Activated CD4-positive, CD25-positive, alpha-beta regulatory T cell (primary cell): ENCODE measurements at places on chromosomes 5 and 9.

GRCh38 chr5:120967366-120967765 is 503.3 kb downstream of the PRR16 start:
- DNase-seq, result no peak

DNA sequence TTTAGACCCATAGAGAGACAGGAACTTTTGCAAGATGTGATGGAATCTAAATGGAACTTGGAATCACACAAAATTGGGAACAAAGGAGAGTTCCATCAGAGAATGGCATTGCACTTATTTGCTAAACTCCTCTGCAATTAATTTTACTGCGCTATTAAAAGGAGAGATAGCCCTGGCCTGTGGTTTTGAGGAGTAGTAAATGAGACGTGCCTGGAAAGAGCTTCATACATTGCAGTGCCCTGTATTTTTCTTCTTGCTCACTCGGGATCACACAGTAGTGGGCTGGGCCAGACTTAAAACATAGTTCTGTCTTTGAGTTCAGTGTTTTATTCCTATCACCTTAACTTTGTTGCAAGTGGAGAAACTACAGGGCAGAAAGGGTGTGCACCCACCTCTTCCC is 94.4 kb upstream of the SLC27A6 start:
- no peak for DNase-seq

DNA sequence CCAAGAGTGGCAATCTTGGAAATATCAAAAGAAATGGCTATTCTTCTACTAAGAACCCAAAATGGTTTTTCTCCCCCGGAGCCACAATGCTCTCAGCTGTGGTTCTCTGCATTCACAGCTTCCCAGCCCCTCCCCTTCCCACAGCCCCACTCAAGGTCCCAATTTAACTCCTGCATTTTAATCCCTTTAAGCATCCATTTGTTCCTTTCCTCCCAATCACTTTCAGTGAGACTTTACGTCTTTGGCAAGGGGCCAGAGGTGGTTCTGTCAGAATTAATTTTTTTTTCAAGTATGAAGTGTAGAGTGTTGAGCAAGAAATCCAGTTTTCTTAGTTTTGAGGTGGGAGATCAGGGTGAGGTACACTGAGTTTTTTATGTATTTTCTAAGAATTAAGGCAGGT is 256.9 kb downstream of the GLIS3 start:
- no peak for DNase-seq

DNA sequence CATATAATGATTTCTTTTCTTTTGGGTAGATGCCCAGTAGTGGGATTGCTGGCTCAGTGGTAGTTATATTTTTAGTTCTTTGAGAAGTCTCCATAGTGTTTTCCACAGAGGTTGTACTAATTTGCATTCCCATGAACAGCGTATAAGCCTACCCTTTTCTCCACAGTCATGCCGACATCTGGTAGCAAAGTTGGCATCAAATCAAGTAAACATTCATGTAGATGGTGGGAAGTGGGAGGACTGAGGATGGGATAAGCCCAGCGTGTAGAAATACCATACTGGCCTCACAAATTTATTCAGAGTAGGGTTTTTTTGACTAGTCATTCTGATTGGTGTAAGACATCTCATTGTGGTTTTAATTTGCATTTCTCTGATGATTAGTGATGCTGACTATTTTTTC is 115.4 kb downstream of the EGFLAM start:
- DNase-seq, result no peak

- DNase-seq, result no peak
Observed at GRCh38 chr5:67318746-67319145, 122.1 kb upstream of the CD180 start.

DNA sequence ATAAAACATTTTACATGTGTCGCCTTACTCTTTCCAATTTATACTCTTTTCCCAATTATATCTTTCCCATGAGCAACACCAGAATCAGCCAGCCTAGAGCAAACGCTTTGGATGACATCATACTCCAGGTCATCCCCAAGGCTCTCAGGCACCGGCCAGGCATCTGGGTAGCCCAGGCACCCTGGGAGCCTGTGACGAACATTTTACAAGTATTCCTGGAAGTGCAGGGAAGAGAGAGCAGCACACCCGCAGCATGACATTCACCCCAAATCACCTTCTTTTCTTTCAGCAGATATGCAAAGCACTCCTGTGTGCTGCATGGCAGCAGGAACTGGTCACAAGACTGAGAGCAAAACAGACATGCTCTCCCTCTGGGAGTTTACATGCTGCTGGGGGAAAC is 75.7 kb upstream of the SMIM23 start:
- DNase-seq, result no peak

DNA sequence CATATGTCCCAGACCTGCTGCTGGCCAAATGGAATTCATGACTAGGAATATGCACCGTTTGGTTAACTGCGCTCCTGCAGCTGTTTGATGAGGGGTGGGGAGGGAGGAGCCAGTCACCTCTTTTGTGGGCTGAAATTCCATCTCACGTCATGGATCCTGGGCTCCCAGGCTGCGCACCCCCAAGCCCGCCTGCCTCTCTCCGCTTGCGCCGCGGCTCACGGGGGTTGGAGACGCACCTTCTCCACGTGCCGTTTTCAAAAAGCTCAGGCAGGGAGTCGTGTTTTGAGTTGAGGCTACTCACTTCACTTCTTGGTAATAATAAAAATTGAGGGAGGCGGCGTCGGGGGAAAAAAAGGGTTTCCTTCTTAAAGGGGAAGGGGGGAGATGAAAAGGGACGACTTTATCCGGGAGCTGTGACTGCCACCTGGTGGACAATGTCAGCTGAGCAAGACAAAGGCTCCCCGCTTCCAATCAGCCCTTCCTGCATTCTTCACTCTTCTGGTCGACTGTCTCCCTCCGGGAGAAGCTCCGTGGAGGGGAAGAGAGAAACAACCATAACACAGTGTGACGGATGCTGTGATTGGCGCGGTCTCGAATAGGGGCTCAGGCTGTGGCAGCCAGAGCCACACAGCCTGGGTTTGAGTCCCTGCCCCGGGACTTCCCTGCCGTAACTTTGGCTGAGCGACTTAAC is 15.9 kb upstream of the C5orf47 start:
- peak; percentile 62 for DNase-seq

DNA sequence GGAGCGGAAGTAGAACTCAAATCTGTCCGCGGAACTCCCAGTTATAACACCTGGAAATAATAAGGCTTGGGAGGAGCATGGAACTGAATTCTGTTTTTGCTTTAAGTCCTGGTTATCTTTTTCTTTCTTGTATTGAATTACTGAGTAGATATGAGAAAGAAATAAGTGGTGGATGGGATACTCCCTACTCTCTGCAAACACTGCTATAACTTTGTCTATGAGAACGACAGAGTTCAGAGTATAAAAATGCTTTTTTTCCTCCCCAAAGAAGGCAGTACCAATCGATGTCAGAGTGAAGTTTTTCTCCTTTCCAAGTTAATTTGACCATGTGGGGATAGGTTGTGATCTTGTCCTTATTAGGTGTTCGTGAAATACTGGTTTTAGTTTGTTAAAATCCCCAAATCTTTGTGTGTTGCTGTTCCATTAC is 1.2 kb downstream of the RIC1 start:
- no peak for DNase-seq
